ENCODE measurements at places on chromosomes 5 and 9. TPM values are rescaled to one million over a fixed set of nuclear protein-coding genes. Genes with fewer than 3 reads are reported as not detected.

Gene PGM5
- 0.93 TPM for total RNA-seq

Gene PRR16
- total RNA-seq, result 0.66 TPM

Gene LPAR1
- total RNA-seq, result under 0.01 TPM

Gene TRPM3
- total RNA-seq, result 3.1 TPM

Gene IL7R
- 2.1 TPM for total RNA-seq

Gene C5orf46
- not detected for total RNA-seq

Gene PCDHGB1
- 0.66 TPM for total RNA-seq

All from thoracic aorta endothelial cell (primary cell).